Stimulated activated CD8-positive, alpha-beta memory T cell treated with anti-CD3 and anti-CD28 coated beads, Interleukin-7, amount 100 ng/mL, for 4 hours (primary cell): ENCODE measurements at places on chromosomes 1 and 21.

DNA sequence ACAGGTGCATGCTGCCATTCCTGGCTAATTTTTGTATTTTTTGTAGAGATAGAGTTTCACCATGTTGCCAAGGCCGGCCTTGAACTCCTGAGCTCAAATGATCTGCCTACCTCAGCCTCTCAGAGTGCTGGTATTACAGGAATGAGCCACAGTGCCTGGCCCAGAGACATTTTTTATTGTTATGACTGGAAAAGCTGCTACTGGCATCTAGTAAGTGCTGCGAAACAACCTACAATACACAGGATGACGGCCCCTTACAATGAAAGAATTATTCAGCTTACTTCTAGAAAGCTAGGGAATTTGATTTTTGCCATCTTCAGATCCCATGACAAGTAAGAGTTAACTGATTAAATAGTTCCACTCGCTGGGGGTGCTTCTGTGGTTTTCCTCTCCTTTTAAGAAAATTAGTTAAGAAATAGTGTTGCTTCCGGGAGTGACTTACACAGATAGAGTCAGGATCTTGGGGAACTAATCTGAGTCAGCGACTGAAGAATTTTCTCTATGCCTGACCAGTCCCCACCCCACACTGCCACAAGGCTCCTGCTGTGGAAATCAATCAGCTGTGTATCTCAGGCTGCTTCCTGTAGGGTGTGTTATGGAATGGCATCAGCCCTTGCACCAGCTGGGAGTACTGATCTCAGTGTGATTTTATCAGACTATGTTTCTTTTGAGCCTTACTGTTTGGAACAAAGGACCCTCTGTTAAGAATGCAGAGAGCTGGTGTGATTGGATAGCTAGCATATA, 93.0 kb upstream of the BMP8A start:
- no peak for DNase-seq

GRCh38 chr1:108685529-108685928, 6.6 kb upstream of the PRPF38B start:
- DNase-seq: no peak

DNA sequence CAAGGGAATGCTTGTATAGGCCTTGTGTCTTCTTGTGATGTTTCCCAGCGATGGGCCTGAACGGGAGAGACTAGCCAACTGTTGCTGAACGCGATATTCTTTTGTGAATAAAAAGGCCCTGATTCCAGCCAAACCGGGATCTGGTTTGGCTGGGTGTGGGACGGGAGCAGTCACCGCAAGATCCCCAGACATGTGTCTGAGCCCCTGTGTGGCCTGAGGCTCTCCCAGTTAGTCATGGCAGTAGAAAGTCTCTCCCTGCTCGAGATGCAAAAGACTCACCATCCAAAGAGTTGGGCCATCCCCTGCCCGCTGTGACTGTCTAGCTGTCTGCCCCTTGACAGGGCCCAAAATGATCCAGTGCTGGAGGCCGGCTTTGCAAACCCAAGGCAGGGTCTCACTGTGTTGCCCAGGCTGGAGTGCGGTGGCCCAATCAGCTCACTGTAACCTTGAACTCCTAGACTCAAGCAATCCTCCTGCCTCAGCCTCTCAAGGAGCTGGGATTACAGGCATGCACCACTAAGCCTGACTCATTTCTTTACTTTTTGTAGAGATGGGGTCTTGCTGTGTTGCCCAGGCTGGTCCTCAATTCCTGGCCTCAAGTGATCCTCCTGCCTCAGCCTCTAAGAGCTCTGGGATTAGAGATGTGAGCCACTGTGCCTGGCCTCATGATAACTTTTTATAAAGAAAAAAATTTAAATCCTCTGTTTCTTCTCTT, 56.4 kb downstream of the KIF26B start:
- no peak for DNase-seq

DNA sequence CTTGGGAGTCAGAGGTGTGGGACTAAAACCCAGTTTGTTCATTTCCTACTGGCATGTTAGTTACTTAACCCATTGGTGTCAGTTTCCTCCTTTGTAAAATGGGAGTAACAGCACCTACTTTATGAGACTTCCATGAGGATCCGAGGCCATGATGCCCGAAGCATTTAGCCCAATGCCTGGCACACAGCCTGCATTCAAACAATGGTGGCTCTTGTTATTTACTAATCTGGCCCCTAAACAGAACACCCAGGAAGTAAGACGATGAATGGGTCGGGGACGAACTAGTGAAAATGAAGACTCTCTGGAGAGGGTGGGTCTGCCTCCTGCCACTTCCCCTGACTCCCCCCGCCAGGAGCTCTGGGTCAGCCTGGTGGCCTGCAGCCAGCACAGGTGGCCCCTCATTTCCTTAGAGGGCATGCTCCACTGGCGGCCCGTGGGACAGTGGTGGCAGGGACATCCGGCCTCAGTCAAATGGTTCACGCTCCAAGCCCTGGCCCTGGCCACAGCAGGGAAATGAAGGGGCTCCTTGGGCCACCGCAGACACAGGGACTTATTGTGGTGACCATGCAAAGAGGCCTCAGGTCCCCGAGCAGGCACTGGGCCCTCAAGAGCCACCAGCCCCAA, 9.5 kb upstream of the TAS1R2 start:
- no peak for DNase-seq

DNA sequence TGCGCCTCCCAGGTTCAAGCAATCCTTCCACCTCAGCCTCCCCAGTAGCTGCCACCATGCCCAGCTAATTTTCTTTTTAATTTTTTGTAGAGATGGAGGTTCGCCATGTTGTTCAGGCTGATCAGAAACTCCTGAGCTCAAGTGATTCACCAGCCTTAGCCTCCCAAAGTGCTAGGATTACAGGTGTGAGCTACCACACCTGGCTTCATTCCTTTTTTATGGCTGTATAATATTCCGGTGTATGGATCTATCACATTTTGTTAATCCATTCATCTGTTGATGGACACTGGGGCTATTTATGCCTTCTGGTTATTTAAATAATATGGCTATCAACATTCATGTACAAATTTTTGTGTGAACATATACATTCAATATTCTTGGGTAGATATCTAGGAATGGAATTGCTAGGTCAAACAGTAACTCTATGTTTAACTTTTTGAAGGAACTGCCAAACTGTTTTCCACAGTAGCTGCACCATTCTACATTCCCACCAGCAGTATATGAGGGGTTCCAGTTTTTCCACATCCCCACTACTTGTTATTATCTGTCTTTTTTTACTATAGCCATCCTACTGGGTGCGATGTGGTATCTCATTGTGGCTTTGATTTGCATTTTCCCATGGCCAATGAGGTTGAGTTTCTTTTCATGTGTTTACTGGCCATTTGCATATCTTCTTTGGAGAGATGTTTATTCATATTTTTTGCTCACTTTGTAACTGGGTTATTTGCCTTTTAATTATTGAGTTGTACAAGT, 11.0 kb downstream of the SLC27A3 start:
- no peak for DNase-seq

- no peak for DNase-seq
Observed at GRCh38 chr1:112444269-112444668, 48.3 kb downstream of the CTTNBP2NL start.

DNA sequence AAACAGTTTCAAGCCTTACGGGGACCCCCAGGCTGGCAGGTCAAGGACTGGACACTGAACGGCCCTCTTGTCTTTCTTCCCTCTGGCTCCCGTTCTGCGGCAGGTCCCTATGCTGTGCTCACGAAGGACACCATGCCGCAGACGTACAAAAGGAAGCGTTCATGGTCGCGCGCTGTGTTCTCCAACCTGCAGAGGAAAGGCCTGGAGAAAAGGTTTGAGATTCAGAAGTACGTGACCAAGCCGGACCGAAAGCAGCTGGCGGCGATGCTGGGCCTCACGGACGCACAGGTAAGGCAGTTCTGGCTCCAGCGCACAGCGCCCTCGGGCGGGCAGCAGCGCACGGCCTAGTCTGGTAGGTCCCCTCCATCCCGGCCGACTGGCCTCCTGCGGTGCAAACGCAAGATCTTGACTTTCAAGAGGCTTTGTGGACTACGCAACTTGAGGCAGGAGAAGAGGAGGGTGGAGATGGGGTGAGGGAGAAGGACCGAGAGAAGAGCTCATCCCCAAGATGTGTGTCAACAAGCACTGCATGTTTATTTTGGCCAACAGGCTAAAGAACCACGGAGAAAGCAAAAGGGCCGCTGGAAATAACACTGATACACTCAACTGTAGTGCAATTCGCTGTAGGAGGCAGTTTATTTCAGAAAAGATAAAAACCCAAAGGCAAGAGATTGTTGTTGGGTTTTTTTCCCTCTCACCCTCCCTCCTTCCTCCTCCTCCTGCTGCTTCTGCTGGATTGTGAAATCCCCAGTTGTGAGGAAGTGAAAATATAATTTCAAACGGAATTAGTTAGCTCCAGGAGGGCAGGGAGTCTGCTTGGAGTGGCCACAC, 3.0 kb downstream of the HLX start:
- no peak for DNase-seq
